Activated CD4-positive, alpha-beta T cell treated with anti-CD3 and anti-CD28 coated beads, Interleukin-2, amount 10 ng/mL, durations not matched to agents 7 days and 5 days (primary cell): ENCODE measurements at places on chromosomes 5 and 9.

- DNase-seq = no peak
Measured at GRCh38 chr5:133581918-133582317, 30.4 kb downstream of the FSTL4 start.

DNA sequence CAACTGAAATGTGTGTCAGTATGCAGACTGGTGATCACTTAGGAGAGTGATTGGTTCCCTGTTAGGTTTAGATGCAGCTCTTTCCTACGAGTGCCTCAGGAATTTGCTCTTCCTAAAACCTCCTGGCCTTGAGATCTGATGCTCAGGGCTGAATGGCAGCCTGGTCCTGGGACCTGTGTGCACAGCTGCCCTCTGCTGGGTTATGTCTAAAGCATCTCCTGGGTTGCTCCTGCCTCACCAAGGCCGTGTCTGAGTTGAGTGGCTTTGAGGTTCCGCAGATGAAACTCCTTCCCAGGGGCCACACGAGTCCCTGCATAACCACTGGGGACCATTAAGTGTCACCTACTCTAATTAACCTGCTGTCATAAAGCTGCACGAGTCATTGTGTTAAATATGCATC, 59.5 kb downstream of the MVB12B start:
- DNase-seq = no peak

DNA sequence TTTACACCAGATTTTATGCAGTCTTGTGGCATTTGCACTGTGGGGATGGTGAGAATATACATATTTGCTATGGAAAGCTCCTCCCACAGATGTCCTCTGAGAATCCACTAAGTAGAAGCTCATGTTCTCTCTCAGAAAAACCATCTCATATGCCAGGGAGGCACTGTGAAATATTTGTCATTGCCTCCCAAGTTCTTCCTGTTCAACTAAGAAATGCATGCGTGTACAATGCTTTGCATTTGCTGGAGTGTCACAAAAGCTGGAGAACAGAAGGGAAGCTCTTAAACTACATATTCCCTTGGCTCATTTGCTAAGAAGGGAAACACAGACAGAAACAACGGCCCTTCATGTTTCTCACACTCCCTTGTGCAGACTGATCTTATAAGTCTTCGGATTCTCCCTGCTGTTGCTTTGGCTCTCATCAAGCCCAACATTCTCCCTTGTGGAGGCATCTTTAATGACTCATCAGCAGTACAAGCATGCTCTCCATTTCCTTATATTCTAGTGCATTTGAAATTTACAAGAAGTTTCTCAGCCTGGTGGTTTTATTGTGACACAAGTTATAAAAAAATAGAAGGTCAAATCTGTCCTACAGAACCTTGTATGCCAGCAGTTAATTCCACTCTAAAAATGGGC, 220.6 kb downstream of the TRIM36 start:
- DNase-seq = no peak

DNA sequence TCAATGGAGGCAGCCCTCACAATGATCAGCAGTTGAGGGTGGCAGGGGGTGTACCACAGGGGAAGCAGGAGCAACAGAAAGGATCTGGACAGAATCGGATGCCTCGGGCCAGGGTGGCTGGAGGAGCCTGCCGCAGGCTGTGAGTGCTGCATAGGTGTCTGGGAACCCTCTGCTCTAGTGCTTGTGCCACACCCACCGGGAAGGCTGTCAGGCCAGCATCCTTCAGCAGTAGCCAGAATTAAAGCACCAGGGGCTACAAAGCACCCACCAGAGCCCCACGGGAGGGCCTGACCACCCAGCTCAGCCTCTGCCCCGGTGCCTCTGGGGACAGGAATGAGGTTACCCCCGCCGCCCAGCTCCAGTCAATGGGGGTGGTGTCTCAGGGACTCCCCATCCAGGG, 49.0 kb downstream of the ARHGEF37 start:
- DNase-seq = no peak

GRCh38 chr5:117594166-117594565, 1019.5 kb upstream of the SEMA6A start:
- DNase-seq = no peak

- no peak for DNase-seq
Measured at GRCh38 chr9:108913391-108913790, 20.5 kb downstream of the ELP1 start.
